HTR-8/SVneo (cell line): ENCODE measurements at places on chromosomes 1 and 21.
A peak's percentile ranks its signal among the peaks of the same experiment; 100 is the strongest.

DNA sequence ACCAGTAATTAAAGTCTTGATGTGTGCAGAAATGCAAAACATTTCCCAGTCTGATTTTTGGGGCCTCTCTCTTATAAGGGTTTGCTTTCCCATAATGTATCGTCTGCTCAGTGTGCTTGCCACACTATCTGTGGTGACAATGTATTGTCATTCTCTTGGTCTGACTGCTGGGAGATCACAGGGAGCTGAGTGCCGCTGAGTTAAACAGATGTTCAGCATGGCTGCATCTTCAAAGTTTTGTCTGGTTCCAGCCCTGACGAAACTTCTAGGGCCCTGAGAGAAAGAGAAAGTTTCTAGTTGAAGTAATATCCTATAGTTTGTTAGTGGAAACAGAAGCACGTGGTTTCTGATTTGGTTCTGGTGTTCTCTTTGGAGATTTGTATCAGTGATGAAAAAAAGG, 42.6 kb downstream of the DNM3 start:
- DNase-seq, result no peak

GRCh38 chr1:181014477-181015250, 8.0 kb downstream of the STX6 start:
- no peak for DNase-seq

DNA sequence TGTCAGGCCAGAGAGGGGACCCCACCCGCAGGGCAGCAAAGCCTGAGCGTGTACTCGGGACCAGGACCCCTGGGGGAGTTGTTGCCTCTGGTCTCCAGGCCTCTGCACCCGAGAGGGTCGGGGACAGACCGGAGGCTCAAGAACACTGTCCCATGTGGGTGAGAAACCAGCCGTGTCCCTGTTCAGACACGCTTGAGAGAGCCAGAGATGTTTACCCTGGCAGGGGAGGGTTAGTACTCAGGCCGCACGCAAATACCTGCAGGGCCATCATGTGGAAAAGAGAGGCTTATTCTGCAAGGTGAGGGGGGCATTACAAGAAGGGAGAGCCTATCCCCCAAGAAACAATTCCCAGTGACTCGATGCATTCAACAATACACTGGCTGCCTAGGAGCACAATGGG, 74.0 kb upstream of the ARHGEF16 start:
- no peak for DNase-seq

DNA sequence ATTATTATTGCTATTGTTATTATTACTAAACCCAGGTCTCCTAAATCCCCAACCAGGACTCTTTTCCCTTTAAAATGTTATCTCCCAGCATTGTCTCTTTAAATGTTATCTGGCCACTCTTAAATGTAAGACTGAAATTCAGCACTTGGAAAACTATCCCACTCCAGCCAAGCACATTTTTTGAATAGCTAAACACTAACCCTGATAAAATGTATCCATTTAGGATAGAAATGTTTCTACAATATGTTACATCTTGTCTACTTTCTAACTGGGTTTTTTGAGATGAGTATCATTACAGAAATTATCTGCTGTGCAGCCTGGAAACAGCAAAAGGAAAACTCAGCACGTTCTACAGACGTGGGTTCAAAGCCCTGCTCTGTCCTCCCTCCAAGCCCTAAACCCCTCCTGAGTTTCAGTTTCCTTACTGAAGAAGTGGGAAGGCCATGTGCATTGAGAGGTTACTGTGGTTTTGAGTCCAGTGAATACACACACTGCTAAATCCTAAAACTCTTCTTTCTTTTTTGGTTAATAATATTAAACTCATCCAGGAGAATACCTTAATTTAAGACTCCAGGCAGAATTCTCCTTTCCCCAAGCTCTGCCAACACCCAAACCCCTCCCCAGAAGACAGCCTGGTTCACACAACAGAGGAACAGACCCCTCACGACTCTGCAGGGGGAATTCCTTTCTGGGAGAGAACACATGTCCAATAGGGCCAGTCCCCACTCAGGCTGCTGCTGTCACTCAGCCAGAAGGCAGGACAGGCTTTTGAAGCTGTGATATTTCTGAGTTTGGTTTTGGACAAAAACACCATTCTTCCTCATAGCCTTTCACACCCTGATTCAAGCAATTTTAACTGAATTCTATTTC, 41.9 kb downstream of the HIVEP3 start:
- no peak for DNase-seq

GRCh38 chr1:165828103-165828668, 772 bp downstream of the UCK2 start:
- DNase-seq, result peak; percentile 51

DNA sequence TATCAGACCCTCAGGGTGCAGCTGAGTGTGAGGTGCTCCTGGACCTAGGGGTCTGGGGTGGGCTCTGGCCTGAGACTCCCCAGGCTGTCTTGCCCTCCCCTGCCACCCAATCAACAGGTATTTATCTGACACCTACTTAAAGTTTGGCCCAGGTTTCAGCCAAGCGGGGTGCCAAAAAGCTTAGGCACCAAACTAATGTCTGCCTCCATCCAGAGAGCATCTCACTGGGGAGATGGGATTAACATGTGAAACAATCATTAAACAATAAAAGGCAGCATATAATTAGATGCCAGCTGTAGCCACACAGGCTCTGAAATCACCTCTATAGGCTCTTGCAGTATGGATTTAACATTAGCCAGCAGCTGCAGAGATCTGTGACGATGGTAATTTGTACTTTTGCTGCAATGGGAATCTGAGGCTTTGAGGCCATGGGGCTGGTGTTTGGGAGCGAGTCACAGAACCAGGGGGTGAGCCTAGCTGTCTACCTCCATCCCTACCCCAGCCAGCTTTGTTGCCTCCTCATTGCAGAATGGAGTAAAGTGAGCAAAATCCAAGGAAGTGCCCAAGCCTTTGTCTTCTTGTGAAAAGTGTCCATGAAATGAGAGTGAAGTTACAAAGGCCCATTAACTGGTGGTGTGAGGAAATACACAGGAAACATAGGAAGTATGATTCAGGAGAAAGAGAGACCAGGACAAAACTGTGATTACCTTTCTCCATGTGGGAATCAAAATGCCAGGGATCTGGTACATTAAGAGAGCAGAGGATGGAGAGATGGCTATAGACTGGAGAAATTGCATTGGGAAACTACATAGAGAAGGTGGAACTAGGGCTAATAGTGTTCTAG, 36.1 kb downstream of the EIF2D start:
- DNase-seq, result no peak

DNA sequence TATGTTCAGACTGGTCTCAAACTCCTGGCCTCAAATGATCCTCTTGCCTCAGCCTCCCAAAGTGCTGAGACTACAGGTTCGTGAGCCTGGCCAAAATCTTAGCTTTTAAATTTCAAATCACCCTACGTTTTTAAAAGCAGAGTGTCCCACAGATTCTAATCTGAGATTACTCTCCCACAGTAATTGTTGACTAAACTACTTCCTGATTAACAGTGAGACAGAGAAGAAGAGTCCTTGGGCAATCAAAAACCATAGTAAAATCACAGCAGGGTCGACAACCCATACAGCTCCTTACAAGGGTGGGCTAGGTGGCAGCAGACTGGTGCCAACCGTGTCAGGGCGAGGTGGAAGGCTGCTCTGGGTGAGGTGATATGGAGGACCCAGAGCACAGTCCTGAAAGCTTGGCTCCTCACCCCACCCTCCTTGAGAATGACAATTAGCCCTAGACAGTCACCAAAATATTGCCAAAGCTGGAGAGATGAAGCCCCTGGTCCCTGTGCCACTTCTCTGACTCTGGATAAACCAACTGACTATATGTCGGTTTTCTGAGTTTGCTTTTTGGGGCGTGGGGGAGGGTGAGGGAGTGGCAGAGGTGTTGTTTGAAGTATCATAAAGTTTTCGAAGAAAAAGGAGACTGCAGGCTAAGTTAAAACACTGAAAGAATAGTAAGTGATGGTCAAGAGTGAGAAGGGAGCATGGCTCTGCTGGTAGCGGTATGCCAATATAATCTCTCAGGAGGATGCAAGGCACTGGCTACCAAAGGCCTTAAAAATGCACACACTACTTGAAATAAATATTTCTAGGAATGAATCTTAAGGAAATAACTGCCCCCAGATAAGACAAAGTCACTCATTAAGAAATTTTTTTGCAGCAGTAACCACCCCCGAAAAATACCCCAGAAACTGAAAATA, 86.8 kb downstream of the SLC45A1 start:
- no peak for DNase-seq

DNA sequence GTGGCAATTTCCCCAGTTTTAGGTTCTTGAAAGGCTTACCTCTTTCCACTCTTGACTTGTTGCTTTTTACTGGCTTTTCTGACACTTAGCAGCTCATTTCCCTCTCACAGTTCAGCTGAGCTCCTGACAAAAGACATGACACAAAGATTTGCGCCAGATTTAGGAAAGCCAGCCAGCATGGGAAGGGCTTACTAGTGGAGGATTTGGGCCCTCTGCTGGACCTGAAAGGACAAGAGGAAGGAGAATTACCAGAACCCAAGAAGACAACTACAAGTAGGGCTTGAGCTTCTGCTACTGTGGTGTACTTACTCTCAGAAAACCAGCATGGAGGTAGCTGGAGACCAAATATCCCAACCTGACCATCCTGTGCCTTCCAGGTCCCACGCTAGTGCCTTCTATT, 784.5 kb downstream of the BRINP3 start:
- DNase-seq, result no peak

DNA sequence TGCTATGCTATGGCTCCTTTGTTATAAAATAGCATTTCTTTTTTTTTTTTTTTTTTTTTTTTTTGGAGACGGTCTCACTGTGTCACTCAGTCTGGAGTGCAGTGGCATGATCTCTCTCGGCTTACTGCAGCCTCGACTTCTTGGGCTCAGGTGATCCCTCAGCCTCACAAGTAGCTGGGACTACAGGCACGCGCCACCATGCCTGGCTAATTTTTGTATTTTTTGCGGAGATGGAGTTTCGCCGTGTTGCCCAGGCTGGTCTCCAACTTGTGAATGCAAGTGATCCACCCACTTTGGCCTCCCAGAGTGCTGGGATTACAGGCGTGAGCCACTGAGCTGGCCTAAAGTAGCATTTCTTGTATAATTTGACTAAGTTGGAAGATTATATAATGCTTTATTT, 10.8 kb downstream of the CAMTA1 start:
- no peak for DNase-seq

DNA sequence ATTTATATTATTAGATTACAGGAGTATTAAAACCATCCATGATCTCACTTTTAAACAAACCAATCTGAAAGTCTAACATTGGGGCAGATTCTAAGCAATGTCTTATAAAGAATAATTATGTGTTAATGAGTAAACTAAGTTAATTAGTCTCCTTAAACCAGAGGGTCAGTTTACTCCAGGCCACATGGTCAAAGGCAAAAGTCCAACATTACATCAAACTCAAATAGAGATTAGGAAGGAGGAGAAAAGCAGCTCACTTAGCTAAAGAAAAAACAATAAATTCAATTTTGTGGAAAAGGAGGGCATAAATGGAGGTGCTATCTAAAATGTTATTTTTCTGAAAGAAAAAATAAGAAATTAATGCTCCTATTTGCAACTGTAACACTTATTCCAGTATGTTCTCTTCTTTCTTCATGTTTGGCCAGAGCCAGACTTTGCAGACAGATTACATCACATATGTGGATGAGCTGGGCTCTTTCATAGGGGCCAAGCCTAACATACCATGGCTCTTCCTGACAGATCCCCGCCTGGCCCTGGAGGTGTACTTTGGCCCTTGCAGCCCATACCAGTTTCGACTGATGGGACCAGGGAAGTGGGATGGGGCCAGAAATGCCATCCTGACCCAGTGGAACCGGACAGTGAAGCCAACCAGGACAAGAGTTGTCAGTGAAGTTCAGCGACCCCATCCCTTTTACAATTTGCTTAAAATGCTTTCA, 24.3 kb upstream of the FMO2 start:
- no peak for DNase-seq

- no peak for DNase-seq
Observed at GRCh38 chr21:46206163-46207005, 22.1 kb upstream of the SPATC1L start.

GRCh38 chr21:38753557-38753971, 52.2 kb upstream of the ETS2 start:
- DNase-seq, result no peak

DNA sequence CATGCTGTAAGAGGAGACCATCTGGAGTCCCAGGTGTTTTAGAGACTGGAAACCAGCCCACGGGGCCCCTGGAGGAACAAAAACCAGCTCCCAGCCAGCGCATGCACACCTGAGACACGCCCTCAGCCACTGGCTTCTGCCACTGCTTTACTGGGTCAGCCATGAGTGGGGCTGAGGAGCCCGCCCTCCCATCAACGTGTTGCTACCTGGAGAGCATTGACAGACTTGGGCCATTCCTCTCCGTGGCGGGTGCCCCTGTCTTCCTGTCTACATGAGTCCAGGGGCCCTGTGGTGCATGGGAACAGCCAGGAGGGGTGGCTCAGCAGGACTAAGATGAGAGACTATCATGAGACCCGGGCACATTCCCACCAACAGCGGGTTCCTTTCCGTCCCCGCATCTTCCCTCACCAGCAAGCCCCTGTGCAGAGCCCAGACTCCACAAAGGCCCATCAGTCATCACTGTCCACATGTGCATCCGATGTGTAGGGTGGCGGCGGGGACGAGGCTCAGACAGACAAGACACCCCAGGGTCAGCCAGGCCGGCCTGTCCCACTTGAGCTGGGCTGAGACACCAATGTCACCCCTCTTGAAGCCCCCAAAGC, 45.4 kb upstream of the POFUT2 start:
- no peak for DNase-seq

GRCh38 chr1:31712630-31713029, 8.8 kb upstream of the COL16A1 start:
- peak; percentile 66 for DNase-seq

DNA sequence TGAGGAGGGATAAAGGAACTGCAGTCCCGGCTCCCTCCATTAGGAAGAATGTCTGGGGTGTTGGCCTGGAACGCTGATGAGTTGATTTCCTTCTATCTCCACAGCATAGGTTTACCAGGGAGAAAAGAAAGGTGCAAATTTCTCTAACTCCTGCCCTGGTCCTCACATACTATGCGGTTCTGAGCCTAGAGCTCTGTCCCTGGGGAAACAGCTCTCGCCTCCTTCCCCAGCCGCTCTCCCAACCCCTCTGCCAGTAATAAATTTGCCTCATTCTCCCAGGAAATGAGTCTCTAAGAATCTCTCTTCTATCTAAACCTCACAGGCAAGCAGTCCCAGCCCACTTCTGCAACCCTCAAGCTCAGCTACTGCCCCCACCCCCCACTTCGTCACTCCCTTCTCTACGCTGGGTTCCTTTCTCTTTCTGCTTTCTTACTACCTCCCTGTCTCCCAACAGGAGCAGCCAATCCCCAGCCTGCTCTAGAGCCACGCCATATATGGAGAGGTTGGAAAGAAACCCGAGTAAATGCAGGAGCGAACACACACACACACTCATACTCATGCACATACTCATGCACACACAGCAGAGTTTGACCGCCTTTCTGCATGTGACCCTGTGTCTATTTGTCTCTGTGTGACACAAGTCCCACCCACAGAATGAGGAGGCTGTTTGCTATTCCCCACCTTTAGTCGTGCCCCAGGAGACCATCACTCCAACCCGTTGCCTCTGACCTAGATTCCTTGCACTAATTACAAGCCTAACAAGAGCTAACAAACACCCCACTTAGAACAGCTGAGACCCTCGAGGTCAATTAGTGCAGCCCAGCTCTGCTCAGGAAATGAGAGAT, 13.4 kb downstream of the PLEKHO1 start:
- peak; percentile 66 for DNase-seq

GRCh38 chr1:87084244-87084836, 169.9 kb downstream of the HS2ST1 start:
- no peak for DNase-seq
